Activated T-cell treated with anti-CD3 and anti-CD28 coated beads, Interleukin-2, amount 50 U/mL, for 48 hours (primary cell): ENCODE measurements at places on chromosomes 5 and 9.

DNA sequence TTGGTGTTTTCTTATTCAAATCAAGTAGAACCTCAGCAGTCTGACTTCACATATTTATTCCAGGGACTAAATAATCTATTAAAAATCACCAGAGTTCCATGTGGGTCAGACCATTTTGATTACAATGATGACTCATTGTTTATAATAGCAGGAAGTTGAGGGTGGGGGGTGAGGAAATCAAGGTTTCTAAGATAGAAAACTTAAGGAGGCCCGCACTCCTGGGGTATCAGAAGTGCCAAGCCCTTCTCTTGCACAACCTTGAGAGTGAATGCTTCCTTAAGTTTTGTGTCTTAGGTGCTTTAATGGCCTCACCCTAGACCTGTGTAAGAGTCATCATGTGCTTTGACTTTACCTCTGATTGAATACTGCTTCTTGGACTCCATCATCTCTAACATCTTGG, 31.9 kb upstream of the NPR3 start:
- DNase-seq = no peak

DNA sequence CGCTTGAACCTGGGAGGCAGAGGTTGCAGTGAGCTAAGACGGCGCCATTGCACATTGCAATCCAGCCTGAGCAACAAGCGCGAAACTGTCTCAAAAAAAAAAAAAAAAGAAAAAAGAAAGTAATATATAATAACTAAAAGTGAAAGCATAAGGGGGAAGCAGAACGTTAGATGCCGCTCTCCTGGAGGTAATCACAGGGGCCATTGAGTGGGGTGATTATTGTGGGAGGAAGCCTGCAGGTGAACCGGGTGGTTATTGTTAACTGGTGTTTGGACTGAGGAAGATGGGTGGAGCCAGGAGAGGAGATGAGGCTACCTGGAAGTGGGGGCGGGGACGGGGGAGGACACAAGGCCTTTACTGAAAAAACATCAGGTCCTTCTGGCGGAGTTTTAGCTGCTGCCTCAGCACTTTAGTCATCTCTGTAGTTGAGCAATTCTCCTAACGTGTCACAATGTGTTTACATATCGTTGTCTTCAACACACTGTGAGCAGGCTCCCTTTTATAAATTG, 5.3 kb upstream of the TJP2 start:
- DNase-seq = peak; percentile 82

GRCh38 chr9:137823986-137824771, 53.4 kb upstream of the CACNA1B start:
- DNase-seq = no peak

GRCh38 chr5:16417398-16418074, 48.1 kb downstream of the ZNF622 start:
- DNase-seq = no peak

GRCh38 chr9:101119206-101119819, 90.8 kb downstream of the PLPPR1 start:
- peak; percentile 24 for DNase-seq

DNA sequence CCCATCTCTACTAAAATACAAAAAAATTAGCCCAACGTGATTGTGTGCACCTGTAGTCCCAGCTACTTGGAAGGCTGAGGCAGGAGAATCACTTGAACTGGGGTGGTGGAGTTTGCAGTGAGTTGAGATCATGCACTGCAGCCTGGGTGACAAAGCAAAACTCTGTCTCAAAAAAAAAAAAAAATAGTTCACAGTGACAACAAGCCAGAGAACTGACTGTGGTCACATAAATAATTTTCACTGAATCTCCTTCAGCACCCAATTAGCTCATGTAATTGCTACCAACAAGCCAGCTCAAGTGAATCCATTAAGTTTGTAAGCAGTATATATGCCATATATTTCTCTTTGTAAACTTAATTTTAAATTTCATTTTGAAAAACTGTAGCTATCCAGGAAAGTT, 14.5 kb upstream of the AFAP1L1 start:
- no peak for DNase-seq

DNA sequence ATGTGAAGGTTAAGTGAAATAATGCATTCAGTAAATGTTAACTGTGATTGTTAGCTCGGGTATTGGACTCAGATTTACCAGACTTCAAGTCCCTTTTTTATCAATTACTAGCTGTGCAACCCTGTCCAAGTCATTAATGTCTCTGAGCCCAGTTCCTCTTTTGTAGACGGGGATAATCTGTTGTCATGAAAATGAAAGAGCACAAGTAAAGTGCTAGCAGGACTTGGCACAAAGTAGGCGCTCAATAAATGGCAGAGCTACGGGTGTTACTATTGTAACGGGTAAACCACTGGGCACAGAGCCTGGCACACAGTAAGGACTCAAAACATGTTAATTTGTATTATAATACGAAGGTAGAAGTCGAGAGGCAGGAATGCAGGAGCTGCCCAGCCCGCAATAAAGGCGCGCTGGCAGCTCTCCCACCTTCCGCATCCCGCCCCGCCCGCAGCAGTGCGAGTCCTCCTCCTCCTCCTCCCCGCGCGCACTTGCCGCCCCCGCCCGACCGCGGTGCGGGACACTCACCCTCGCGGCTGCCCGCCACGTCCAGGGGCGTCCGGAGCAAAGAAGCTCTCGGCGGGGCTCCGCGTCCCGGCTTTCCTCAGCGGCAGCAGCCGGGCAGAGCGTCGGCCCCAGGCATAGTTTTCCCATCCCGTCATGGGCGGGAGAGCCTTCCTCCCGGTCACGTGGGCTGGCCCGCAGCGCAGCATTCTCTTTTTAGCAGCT, at the start of gene C1QTNF2:
Gene C1QTNF2, minus strand, starts transcription at position 637 of the 723 bp plus-strand sequence. CDS start 15,615 bp downstream, outside the sequence.
- DNase-seq = peak; percentile 30

- DNase-seq = no peak
Observed at GRCh38 chr9:135582966-135583687, 21.6 kb downstream of the PAEP start.

GRCh38 chr9:37522971-37523370, 37.2 kb downstream of the POLR1E start:
- no peak for DNase-seq
